ENCODE measurements at places on chromosomes 3 and 15. TPM values are rescaled to one million over a fixed set of nuclear protein-coding genes. Genes with fewer than 3 reads are reported as not detected.

GPR15 gene
- polyA plus RNA-seq: 1.0 TPM

MGA gene
- 5.2 TPM for polyA plus RNA-seq

NANOGP8 gene
- polyA plus RNA-seq: 0.05 TPM

- H3K4me3 ChIP-seq: no peak overlapping the region
- H3K27ac ChIP-seq: no peak overlapping the region
- no peaks in the 10 kb centered on the region for H3K36me3 ChIP-seq
- no peaks in the 10 kb centered on the region for H3K27me3 ChIP-seq
- no peak for DNase-seq
These were observed 35.5 kb downstream of the MDFIC2 start for GRCh38 chr3:70276901-70277300.

DNA sequence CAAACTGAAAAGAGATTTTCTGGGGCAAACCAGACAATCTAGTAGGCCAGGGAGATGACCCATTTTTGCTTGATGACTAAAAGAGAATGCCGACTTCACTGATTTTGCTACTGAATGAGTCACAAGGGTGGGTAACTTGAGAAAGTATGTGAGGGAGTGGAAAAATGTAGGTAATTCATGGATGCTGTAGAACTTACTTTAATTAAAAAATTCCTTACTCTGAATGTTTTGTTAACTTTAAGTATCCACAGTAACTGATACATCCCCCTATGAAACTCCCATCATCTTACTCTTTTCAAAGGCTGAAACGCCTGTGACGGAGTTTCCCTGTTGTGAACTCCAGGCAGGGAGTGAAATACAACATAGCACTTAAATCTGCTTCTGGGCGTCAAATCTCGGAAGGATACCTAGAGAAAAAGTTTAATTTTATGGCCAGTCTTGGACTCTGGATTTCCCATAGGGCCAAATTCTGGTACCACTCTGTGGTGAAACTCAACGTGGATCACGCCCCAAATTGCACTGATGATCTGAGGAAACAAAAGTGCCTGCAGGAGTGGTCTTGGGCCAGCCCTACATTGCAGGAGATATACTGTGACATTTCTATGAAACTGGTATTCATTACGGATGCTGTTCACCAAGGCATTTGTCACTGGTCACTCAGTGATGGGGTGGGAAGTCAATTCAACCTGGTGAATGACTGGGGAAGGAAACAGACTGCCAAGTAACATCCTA, 24.0 kb downstream of the GOLIM4 start:
- H3K27ac ChIP-seq: no peak overlapping the region
- no peak overlapping the region for H3K4me3 ChIP-seq
- no peaks in the 10 kb centered on the region for H3K27me3 ChIP-seq
- no peaks in the 10 kb centered on the region for H3K4me1 ChIP-seq
- no peak for DNase-seq
- no peaks in the 10 kb centered on the region for H3K36me3 ChIP-seq

GRCh38 chr3:52218454-52218853, 7.0 kb downstream of the TLR9 start:
- H3K27me3 ChIP-seq: no peaks in the 10 kb centered on the region
- H3K4me1 ChIP-seq: peaks cover 44% of the 10 kb centered on the region
- H3K27ac ChIP-seq: peak overlapping the region; percentile 46
- no peak for DNase-seq
- no peak overlapping the region for H3K4me3 ChIP-seq
- peaks cover 54% of the 10 kb centered on the region for H3K36me3 ChIP-seq

- no peak overlapping the region for H3K27ac ChIP-seq
- H3K36me3 ChIP-seq: peaks cover 3% of the 10 kb centered on the region
- no peaks in the 10 kb centered on the region for H3K27me3 ChIP-seq
- DNase-seq: no peak
These were observed 7.2 kb upstream of the ABTB1 start for GRCh38 chr3:127665586-127665985.

DNA sequence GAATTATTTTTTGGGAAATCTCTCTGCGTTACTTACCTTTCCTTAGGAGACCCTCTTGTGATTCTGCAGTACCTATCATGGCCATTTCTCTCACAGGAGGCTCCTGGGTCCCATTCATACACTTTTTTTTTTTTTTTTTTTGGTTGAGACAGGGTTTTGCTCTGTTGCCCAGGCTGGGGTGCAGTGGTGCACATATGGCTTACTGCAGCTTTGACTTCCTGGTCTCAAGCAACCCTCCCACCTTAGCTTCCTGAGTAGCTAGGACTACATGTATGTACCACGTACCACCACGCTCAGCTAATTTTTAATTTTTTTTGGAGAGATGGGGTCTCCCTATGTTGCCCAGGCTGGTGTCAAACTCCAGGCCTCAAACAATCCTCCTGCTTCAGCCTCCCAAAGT, 36.1 kb downstream of the TRAK1 start:
- H3K4me3 ChIP-seq: no peak overlapping the region
- peaks cover 9% of the 10 kb centered on the region for H3K4me1 ChIP-seq
- no peaks in the 10 kb centered on the region for H3K27me3 ChIP-seq

DNA sequence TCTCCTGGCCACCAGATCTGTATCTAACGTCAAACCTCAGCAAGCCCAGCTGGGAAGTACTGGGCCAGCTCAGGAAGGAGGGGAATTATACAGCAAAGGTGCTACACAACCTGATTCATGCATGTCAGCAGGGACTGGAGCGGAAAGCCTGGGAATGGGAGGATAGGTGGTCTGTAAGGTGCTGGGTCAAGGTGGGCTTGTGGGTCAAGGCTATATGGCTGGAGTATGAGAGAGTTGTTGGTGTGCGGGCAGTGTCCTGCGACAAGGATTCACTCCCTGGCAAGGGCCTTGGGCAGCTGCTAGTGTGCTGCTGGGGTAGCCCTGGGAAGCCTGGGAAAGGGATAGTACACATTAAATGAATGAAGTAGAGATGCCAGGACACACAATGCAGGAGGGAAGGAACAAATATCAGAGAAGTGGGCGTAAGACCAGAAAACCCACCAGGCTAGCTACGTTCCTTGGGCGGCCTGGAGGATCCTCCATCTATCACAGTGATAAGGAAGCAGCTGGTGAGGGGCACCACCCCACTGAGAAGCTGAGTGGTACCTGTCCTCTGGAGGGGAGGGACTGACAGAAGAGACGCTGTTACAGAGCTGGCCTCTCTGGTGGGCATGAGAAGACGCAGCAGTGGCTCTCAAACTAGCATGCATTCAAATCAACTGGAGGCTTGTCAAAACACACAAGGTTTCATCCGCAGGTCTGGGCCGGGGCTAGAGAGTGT, 8.5 kb upstream of the SYNM start:
- no peak overlapping the region for H3K4me3 ChIP-seq
- no peaks in the 10 kb centered on the region for H3K4me1 ChIP-seq

DNA sequence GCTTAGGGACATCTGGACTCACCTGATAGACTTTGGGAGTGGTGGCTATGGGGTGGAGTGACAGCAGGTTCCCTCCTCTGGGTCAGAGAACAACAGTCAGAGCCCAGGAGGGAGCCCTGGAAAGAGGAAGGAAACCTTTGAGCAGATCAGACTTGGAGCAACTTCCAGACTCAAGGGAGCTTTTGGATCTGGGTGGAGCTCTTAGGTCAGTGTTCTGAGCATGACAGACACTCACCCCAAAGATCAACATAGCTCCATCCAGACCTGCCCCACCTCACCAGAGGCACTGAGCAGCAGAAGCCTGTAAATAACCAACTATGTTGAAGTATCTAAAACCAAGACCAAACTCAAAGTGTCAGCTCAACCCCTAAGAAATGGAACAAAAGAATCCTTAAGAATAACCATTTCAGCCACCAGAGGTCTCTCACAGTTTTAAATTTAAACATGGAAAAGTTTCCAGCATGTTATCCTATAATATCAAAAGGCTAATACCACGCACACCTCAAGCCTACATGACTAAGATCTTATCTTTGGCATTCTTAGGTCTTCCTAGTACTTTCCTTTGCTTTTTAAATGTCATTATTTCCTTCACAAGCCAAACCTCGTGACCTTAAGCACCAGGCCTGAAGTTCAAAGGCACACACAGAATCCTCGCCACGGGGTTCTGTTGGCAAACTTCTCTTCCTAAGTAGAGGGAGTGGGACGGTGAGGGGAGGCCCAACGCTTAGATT, 56.4 kb downstream of the UMPS start:
- H3K4me3 ChIP-seq: no peak overlapping the region
- H3K4me1 ChIP-seq: no peaks in the 10 kb centered on the region
- no peaks in the 10 kb centered on the region for H3K36me3 ChIP-seq
- H3K27me3 ChIP-seq: no peaks in the 10 kb centered on the region
- H3K27ac ChIP-seq: no peak overlapping the region

- H3K4me3 ChIP-seq: no peak overlapping the region
These were observed 223.6 kb downstream of the CACNA2D3 start for GRCh38 chr3:54345847-54346375.

All from thymus (tissue), 14 donors.